ENCODE measurements at places on chromosomes 5 and 9.

GRCh38 chr9:36045610-36046009 lies 8.9 kb downstream of the RECK start:
- DNase-seq: no peak

DNA sequence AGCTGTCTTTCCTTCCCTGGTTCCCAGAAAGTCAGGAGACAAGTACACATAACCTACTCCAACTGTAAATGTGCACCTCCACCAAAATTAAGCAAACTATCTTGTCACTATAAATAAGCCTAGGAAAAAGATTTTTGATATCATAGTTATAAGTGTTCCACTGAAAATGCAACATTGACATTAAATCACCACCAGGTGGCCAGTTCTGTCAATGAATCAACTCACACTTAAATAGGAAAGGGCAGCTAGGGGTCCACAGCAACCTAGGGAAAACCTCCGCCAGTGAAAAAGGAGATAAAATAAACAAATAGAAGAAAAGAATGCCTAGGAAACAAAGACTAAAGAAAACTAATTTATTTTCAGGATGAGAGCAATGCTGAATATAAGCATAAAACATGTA lies 243.0 kb upstream of the PTPRD start:
- DNase-seq: peak; percentile 15

GRCh38 chr5:43050384-43050783 lies 10.3 kb upstream of the ANXA2R start:
- DNase-seq: no peak

- no peak for DNase-seq
Measured at GRCh38 chr9:3852545-3852944, 326.7 kb upstream of the RFX3 start.

- DNase-seq: peak; percentile 74
Measured at GRCh38 chr9:22342491-22343217, 104.0 kb upstream of the DMRTA1 start.

DNA sequence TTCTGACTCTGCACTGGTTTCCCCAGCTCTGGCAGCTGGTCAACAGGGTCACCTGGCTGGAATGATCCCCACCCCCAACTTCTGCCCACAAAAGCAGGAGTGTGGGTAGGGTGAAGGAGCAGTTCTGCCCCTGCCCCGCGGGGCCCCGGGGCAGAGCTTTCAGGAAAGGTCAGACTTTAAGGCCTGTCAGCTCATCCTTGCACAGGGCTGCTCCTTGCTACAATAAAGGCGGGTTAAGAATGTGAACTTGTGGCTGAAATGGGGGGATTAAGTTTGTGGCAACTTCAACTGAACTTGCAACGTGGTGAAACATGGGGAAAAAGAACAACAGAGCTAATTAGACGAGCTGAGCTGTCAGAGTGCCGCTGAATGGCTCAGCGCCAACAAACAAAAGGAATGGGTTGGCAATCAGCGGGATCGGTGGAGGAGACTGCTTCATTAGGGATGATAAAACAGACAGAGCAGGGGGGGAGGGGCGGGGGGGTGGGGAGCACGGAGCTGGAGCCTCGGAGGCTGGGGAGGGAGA lies 50.8 kb downstream of the CRB2 start:
- no peak for DNase-seq

DNA sequence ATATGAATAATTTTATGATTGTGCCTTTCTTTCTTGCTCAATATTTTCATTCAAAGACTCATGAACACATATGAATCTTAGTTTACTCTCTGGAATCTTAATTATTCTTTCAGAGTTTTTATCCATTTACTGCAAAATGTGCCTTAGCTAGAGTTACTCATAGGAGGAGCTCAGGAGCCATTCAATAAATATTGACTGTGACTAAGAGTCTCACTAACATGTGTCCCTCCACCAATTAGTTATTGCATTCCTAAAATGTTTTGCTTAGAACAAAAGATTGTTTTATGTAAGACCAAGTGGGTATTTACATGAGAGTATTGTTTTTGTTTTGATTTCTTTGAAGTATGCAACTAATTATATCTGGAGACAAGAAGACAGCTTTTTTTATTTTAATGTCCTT lies 218.4 kb upstream of the MAST4 start:
- no peak for DNase-seq

GRCh38 chr5:119541716-119542115 lies 87.6 kb upstream of the FAM170A start:
- DNase-seq: no peak

GRCh38 chr5:116763987-116764866 lies 189.6 kb upstream of the SEMA6A start:
- DNase-seq: no peak

DNA sequence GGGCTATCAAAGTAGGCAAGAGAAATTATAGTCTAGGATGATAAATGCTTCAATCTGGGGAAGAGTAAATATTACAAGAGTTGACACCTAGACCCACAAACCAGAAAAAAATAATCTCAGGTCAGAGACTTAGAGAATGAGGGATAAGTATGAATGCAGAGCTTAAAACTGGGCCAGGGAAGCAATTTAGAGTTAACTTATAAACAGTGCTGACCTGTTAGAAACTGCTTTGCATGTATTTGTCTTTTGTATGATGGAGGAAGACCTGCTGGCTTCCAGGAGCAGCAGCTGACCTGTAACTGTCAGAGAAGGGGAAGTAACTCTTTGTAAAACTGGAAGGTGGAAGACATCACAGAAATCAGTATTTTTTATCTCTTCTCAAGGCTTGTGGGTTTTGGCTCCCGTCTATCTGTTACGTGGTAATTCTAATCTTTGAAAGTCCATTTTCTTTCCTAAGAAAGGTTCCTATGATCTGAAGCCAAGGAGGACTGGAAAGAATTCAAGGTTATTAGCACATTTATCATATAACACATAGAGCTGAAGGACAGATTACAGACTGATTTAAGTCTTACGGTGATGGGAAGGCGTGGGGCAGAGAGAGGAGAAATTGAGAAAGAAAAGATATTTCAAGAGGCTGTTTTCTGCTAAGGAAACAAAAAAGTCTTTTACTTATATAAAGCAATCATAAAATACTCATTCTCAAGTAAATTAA lies 114.7 kb upstream of the ADAMTS19 start:
- DNase-seq: no peak

GRCh38 chr9:90420768-90421513 lies 221.7 kb downstream of the DIRAS2 start:
- DNase-seq: no peak

GRCh38 chr5:122929001-122929400 lies 83.6 kb downstream of the SNX24 start:
- DNase-seq: no peak

- DNase-seq: no peak
Measured at GRCh38 chr5:135743181-135743580, 91.3 kb upstream of the SLC25A48 start.

- peak; percentile 63 for DNase-seq
Measured at GRCh38 chr5:50751064-50751657, 84.7 kb downstream of the PARP8 start.

GRCh38 chr5:128613128-128613527 lies 75.1 kb upstream of the FBN2 start:
- DNase-seq: peak; percentile 14

DNA sequence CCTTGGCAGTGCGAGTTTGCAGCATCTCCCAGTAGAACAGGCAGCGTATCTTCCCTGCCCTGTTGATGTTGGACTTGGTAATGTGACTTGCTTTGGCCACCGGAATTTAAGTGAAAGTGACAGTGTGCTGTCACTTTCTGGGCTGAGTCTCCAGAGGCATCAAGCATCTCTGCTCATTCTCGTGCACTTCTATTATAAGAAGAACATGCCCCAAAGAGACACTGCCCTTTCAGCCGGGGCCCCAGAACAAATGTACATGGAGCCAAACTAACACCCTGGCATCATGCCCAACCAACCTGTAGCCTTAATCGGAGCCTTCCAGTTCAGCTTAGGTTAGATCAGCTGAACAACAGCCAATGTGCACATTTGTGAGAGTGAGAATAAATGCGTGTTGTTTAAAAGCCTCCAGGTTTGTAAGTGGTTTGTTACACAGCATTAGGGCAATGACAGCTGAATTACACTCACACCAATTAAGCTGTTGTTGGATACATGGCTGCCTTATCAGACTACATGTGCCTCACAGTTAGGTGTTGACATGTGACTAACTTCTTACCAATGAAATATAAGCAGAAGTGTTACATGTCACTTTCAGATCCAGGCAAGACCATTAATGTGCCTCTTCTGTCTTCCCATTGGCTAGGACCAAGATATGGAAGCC lies 22.1 kb upstream of the FRMD3 start:
- no peak for DNase-seq

DNA sequence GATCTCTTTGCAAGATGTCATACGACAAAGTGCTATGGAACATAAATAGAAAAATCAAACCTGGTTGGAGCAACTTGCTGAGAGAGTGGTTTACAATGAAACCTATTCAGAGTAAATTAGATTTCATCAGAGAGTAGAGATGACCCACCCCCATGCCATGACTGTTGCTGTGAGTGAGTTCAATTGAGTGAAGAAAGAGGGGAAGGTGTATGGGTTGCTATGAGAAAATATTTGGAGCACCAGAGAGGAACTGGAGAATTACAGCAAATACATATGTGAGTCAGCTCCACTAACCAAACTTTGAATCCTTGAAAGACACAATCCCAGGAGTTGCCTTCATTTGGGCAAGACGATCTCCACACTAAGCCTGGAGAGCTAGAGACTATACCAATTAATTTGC lies 217.2 kb downstream of the RFX3 start:
- no peak for DNase-seq

GRCh38 chr9:108396611-108397010 lies 459.2 kb downstream of the ACTL7B start:
- no peak for DNase-seq

- no peak for DNase-seq
Measured at GRCh38 chr9:1388216-1388615, 338.1 kb downstream of the DMRT2 start.

- DNase-seq: no peak
Measured at GRCh38 chr9:7639471-7639870, 160.1 kb downstream of the DMAC1 start.

DNA sequence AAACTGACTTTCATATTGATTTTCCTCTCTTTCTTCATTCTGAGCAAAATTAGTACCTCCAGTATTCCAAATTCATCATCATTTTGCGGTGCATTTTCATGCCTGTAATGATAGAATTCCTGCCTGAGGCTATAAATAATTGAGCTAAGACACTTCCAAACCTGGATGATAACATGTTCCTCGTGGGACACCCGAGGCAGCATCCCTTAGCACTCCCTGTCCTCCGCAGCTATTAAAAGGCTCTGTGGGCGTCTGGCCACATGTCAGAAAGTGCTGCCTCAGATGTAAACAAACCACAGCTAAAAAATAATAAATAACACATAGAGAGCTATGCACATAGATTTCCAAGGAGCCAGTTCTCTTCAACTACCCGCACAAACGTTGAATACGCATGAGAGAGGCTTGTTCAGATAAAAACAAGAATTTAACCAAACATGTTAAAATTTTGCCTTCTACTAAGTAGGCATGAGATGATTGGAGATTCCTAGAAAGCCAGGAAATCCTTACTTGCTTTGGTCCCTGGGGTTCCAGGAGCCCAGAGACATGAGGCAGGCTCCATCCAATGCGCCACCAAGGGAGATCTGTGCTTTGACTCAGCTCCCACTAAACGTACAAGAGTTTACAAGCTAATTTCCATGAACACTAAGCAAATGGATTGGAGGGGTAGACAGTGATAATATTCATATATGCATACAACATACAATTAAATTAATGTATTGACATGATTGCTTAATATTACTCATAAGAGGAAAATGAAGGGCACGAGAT lies 82.7 kb downstream of the SHC3 start:
- DNase-seq: peak; percentile 42

Data from fibroblast of mammary gland (primary cell).